CD4-positive, alpha-beta T cell (primary cell): ENCODE measurements at places on chromosomes 4 and X.

DNA sequence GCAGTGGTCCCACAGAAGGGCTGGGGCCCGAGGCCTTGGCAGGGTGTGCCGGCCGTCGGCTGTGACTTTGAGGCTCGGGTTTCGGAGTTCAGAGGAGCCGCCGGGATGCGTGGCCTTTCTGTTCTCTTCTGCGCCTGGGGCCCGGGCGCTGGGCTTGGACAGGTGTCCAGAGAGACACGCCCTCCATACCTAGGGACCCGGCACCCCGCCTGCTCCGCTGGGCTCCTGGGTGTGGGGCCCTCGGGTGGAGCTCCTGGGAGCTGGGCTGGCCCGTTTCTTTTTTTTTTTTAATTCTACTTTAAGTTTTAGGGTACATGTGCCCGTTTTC is 11.3 kb downstream of the FGFRL1 start:
- no peak for DNase-seq

DNA sequence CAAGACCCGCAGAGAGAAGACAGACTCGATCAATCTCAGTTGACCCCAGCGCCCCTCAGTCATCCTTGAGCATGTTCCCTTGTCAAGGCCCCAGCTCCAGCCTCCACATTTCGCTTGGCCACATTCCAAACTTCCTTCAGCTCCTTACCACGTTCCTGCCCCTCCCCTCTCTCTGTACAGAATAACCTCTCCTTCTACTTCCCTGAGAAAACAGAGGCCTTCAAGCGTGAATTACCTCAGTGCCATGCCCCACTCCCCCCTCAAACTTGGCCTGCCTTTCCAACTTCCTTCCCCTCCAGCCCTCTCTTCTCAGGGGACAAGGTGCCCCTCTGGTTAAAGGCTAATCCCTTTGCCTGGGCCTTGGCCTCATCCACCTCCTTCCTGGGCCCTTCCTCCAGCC is 3.2 kb upstream of the RIPPLY1 start:
- no peak for DNase-seq

- no peak for DNase-seq
Measured at GRCh38 chr4:71453531-71453930, 114.7 kb downstream of the SLC4A4 start.

GRCh38 chrX:98191003-98191402 is 1307.3 kb downstream of the RPA4 start:
- no peak for DNase-seq

DNA sequence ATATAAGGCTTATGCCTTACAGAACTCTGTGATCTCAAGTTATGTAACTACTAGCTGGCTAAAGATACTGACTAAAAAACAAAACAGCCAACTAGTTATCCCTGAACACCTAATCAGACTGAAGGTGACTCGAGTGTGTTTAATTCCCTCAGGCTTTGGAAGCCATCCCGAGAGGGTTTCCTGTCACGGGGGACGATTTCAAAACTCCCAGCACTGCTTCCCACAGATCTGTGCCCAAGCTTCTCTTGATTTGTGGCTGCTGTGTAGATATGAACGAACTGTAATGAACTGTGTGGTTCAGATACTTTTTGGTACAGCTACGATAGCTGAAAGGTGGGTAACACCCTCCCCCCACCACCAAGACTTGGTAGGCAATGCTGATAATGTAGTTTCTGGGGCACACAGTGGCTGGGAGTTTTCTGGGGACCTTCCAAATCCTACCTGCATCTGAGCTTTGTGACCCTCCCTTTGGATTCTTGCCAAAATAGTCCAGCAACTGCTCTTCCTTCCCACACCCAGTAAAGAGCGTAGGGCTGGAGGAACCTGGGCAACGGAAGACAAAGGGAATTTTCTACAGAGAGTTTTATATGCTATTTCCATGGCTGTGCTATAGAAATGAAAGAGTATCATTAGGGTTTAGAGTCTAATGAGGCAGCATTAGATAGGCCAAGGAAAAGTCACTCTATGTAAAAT is 148.8 kb downstream of the MGST2 start:
- DNase-seq, result no peak

- DNase-seq, result no peak
Measured at GRCh38 chr4:77145842-77146185, 11.2 kb upstream of the CCNG2 start.

DNA sequence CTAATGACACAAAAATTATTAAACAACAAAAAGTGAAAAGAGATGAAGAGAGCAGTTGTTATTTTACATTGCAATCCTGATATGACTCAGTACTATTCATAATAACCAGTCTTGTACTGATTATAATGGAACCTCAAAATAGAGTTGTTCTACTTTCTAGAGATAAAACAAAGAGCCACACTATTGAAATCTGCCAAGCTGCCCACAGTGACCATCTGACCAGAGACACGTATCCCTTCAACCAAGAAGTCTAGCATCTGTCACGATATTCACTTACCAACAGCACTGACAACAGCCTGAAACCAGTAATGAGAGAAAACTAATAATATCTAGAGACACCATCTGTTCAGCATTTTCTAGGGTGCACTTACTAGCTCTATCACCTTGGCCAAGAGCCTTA is 466.7 kb downstream of the NKX6-1 start:
- no peak for DNase-seq

- DNase-seq, result no peak
Measured at GRCh38 chr4:123866796-123867195, 470.2 kb downstream of the SPRY1 start.

DNA sequence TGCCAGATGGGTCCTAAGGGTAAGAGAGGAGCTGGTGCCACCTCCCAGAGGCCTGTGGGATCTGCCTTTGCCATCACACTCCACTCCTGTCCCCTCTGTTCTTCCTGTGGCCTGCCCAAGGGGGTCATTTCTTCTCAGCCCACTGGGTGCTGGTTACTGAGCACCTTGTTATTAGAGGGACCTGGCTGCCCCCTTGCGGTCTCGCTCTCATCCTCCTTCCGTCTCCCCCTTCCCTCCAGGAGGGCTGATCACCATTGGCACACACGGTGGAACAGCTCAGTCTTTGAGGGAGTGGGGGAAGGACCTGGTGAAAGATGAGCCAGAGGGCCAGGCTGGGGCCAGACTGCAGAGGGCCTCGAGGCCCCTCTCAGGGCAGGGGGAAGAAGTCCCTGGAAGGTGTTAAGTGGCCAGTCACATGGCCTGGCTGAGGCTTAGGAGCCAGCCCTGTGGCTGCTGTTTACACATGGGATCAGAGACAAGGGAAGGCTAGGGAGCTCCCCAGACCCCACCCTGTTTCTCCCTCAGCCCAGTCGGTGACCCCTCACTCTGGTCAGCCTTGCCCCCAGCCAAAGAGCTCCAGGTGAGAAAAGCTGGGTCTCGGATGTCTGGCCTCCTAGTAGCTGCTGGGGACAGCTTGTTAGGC is 68.1 kb downstream of the MTMR1 start:
- DNase-seq, result no peak

DNA sequence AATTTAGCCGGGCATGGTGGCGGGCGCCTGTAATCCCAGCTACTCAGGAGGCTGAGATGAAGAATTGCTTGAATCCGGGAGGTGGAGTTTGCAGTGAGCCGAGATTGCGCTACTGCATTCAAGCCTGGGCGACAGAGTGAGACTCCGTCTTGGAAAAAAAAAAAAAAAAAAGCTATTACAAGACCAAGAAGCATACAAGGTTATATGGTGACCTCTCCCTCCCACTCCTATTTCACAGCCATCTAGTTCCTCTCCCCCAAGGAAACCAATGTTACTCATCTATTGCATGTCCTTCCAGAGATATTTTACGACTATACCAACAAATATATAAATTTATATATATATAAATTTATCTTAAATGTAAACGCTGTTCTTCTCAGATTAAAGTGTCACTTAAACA is 3.2 kb downstream of the SLC9A7 start:
- no peak for DNase-seq

DNA sequence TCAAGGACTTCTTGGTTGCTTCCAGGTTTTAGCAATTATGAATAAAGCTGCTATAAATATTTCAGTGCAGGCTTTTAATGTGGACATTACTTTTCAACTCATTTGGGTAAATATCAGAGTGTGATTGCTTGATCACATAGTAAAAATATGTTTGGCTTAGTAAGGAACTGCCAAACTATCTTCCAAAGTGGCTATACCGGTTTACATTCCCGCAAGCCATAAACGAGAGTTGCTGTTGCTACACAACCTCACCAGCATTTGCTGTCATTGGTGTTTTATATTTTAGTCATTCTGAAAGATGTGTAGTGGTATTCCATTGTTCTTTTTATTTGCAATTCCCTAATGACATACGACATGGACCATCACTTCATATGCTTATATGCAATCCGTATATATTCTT is 30.9 kb upstream of the SPOCK3 start:
- no peak for DNase-seq
